Articular chondrocyte of knee joint (primary cell): ENCODE measurements at places on chromosomes 11 and 22. TPM values are rescaled to one million over a fixed set of nuclear protein-coding genes. Genes with fewer than 3 reads are reported as not detected.

The PDGFD gene
- total RNA-seq: 2.0 and 2.3 TPM in 2 replicates

The CHST1 gene
- 0.13 and 1.4 TPM in 2 replicates for total RNA-seq

The PKDREJ gene
- total RNA-seq: under 0.01 and 0.11 TPM in 2 replicates

The TUB gene
- total RNA-seq: 14.0 and 14.5 TPM in 2 replicates

The WBP2NL gene
- total RNA-seq: 0.76 and 1.2 TPM in 2 replicates

The PRDM11 gene
- 4.4 and 5.1 TPM in 2 replicates for total RNA-seq

The TAGLN gene
- 331 and 451 TPM in 2 replicates for total RNA-seq

The OR5P2 gene
- total RNA-seq: 0.22 TPM in 1 of 2 replicates, not detected in the other

The KCNQ1 gene
- not detected in 2 replicates for total RNA-seq

The OR5A1 gene
- not detected in 2 replicates for total RNA-seq

The OR52E8 gene
- not detected in 2 replicates for total RNA-seq

The FXYD6 gene
- 1.9 and 3.9 TPM in 2 replicates for total RNA-seq

The INS gene
- not detected in 2 replicates for total RNA-seq

The ANO1 gene
- total RNA-seq: 0.26 and 0.43 TPM in 2 replicates

The RPL27A gene
- total RNA-seq: 659 and 1,043 TPM in 2 replicates

The ARFGAP2 gene
- total RNA-seq: 97.2 and 131 TPM in 2 replicates

The OR51E1 gene
- not detected in 2 replicates for total RNA-seq

The SPA17 gene
- 18.9 and 23.9 TPM in 2 replicates for total RNA-seq

The SLC1A2 gene
- total RNA-seq: 0.39 and 1.7 TPM in 2 replicates

The MOB2 gene
- 13.1 and 14.2 TPM in 2 replicates for total RNA-seq

The RIMBP3C gene
- under 0.01 and 0.32 TPM in 2 replicates for total RNA-seq

The OR51S1 gene
- total RNA-seq: not detected in 2 replicates
